Endodermal cell (in vitro differentiated cells): ENCODE measurements at places on chromosomes 1 and 21.
A peak's percentile ranks its signal among the peaks of the same experiment; 100 is the strongest.

GRCh38 chr1:236391008-236391407 lies 3.1 kb upstream of the EDARADD start:
- H3K27me3 ChIP-seq, result peaks cover 17% of the 10 kb centered on the region
- DNase-seq, result no peak
- no peak overlapping the region for H3K27ac ChIP-seq
- no peaks in the 10 kb centered on the region for H3K4me1 ChIP-seq
- H3K4me3 ChIP-seq, result no peak overlapping the region

DNA sequence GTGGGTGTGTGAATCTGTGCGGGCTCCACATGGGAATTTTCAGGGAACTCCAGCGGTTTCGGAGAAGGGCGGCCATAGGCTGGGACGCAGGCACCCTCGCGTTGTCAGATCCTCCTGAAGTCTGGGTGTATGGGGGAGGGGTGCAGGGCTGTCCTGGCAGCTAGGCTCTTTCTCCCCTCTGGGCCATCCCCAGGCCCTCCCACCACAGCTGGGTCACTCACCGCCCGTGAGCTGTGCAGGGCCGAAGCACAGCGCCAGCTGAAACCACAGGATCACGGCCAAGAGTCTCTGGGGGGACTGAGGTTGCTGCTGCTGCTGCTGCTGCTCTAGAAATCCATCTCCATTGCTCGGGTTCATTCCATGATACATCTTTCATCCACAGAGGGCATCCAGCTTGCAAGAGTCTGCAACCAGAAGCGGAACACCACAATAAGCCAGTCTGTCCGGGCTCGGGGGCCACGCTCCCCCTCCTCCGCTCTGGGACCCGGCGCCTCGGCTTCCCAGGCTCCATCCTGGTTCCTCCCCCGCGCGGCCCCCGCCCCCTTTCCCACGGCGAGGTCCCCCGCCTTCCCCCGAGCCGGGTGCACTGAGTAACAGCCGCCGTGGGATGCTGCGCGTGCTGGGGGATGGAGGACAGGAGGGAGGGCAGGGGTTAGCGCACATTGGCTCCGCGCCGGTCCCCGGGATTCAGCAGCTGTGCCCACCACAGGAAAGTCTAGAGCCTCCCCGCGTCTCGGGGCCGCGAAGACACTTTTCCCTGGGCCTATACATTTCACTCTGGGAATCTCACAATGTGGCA lies 720 bp downstream of the SUSD4 start:
- peak; percentile 80 for DNase-seq
- H3K36me3 ChIP-seq, result no peaks in the 10 kb centered on the region
- H3K27me3 ChIP-seq, result peaks cover 60% of the 10 kb centered on the region
- no peak overlapping the region for H3K27ac ChIP-seq
- no peaks in the 10 kb centered on the region for H3K4me1 ChIP-seq

DNA sequence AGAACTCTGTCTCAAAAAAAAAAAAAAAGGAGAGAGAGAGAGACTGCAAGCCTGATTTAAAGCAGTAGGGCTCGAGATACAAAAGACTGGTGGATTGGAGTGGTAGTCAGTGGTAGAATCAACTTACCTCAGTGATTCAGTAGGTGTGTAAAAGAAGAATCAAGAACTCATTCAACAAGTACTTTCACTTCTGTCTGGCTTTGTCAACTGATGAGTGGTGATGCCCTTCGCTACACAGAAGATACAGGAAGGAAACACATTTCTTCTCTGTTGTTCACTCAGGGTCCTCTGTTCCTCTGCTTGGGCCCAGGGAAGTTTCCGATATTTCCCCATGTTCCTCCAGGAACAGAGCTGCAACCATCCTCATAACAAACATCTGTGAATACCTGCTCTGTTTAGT lies 68.6 kb upstream of the COG2 start:
- no peak overlapping the region for H3K4me3 ChIP-seq
- H3K27ac ChIP-seq, result no peak overlapping the region
- no peak for DNase-seq

GRCh38 chr1:230050973-230051735 lies 15.9 kb upstream of the GALNT2 start:
- H3K27ac ChIP-seq, result no peak overlapping the region
- no peak for DNase-seq
- H3K4me3 ChIP-seq, result no peak overlapping the region
- H3K4me1 ChIP-seq, result no peaks in the 10 kb centered on the region

DNA sequence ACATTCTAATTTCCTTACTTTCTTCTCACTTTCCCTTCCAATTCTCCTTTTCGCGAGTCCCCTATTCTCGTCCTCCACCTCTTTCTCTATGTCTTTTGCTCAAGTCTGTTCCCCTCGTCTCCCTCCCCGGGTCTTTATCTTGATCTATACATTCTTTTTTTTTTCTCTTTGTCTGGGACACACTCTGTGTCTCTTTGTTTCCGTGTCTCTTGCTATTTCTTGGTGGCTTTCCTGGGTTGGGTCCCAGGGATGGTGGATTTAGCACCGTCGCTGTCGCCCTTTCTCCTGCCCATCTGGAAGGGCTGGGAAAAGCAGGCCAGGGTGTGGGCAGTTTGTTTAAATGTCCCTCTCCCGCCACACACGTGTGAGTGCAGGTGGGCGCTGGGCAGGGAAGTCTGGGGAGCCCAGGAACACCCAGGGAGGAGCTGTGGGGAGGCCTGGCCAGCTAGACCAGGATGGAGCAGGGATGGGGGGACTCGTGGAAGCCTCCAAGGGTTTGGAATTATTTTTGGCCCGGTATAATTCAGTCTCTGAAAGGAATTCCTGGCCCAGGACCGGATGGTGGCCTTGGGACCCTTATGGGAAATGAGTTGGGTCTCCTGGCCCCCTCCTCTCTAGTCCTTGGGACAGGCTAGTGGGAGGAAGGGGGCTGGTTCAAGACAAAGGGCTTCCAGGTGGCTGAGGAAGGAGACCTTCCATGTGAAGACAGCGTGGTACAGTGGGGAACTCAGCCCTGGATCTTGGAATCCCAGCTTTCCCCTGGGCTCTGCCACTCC lies 9.5 kb upstream of the ID3 start:
- peaks cover 15% of the 10 kb centered on the region for H3K4me1 ChIP-seq
- peak overlapping the region; percentile 77 for H3K4me3 ChIP-seq
- no peaks in the 10 kb centered on the region for H3K36me3 ChIP-seq

- no peak overlapping the region for H3K27ac ChIP-seq
- H3K27me3 ChIP-seq, result no peaks in the 10 kb centered on the region
- DNase-seq, result no peak
- H3K4me3 ChIP-seq, result no peak overlapping the region
- H3K36me3 ChIP-seq, result peaks cover 53% of the 10 kb centered on the region
Observed at GRCh38 chr1:111184663-111185062, 15.8 kb downstream of the DENND2D start.

- no peak overlapping the region for H3K27ac ChIP-seq
- no peak overlapping the region for H3K4me3 ChIP-seq
- no peak for DNase-seq
- no peaks in the 10 kb centered on the region for H3K4me1 ChIP-seq
- H3K27me3 ChIP-seq, result no peaks in the 10 kb centered on the region
- H3K36me3 ChIP-seq, result no peaks in the 10 kb centered on the region
Observed at GRCh38 chr1:1937549-1938275, 18.6 kb upstream of the TMEM52 start.

DNA sequence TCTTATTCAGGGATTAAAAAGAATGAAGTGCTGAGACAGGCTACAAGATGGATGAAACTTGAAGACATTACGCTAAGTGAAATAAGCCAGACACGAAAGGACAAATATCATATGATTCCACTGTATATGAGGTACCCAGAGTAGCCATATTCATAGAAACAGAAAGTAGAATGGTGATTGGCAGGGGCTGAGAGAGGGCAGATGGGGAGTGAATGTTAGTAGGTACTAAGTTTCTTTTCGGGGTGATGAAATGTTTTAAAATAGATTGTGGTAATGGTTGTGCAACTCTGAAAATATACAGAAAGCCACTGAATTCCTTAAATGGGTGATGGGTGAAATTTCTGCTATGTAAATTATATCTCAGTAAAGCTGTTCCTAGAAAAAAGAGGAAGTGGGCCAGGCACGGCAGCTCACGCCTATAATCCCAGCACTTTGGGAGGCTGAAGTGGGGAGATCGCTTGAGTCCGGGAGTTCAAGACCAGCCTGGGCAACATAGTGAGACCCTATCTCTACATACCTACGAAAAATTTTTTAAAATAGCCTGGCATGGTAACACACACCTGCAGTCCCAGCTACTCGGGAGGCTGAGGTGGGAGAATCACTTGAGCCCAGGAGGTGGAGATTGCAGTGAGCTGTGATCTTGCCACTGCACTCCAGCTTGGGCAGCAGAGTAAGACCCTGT lies 15.9 kb downstream of the SLC27A3 start:
- no peaks in the 10 kb centered on the region for H3K27me3 ChIP-seq
- no peaks in the 10 kb centered on the region for H3K4me1 ChIP-seq
- DNase-seq, result no peak
- no peak overlapping the region for H3K4me3 ChIP-seq

DNA sequence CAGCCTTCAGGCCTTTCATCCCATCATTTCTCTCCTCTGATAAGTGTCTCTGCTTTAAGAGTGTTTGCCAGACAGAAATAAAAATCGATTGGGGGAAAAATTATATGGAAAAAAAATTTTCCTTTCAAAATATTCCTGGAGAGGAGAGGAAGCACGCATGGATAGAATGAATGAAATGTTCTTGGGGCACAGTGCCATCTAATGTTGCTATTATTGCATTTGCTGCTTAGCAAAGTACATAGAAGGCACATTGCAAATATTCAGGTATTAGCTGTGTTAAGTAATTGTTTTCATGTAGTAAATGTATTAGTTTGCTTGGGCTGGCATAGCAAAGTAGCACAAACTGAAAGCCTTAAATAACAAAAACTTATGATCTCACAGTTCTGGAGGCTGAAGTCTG lies 18.1 kb downstream of the B3GALT5 start:
- H3K27me3 ChIP-seq, result no peaks in the 10 kb centered on the region
- H3K4me1 ChIP-seq, result no peaks in the 10 kb centered on the region
- no peak for DNase-seq
- H3K4me3 ChIP-seq, result no peak overlapping the region

DNA sequence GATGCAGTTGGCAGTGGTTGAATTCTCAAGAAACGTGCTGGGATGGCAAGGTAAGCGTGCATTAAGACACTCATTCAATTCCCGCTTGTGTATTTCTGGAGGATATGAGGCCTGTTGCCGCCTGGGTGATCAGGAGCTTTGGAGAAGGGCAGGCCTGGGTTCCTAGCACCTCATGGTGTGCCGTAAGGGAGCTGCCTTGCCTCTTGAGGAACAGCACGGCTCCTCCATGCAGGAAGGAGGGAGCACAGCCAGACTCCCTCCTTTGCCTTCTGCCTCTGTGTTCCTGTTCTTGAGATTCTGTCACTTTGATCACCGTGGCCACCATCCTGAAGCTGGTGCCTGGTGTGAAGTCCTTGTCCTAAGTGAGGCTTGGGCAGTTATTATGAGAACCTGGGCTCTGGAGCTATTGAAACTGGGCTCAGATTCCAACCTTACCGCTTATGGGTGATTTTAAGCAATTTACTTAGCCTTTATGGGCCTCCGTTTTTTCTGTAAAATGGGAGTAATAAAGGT lies 18.3 kb downstream of the SLFNL1 start:
- H3K4me3 ChIP-seq, result no peak overlapping the region
- DNase-seq, result no peak
- H3K27me3 ChIP-seq, result no peaks in the 10 kb centered on the region
- no peaks in the 10 kb centered on the region for H3K4me1 ChIP-seq
- H3K27ac ChIP-seq, result no peak overlapping the region
- peaks cover 97% of the 10 kb centered on the region for H3K36me3 ChIP-seq

DNA sequence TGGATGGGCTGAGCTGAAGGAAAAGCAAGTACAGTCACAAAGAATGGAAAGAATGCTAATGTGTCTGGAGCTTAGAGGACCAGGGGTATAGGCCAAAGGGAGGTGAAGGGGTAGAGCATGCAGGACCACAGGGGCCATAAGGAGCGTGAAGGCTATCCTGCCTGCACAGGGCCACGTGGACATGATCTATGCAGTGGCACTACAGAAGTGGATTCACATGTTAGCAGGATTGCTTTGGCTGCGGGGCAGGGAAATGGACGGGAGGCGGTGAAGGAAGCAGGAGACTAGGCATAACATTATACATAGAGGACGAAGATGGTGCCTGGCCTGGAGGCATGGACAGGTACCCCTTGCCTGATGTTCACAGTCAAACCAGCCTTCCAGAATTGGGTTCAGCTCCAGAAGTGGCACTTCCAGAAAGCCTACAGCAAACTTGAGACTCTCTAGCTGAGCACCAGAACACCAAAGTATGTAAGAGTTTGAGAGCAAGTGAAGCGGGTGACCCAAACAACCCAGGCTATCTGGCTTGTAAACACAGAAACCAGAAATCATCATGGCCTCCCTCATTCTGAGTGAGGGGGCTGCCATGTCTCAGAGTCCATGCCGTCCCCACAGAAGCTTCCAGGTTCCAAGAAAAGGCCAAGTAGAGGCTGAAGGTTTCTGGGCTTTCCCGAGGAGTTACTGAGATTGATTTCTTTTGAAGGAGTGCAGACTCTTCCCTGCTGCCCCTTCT lies 135.5 kb upstream of the JUN start:
- H3K27me3 ChIP-seq, result peaks cover 11% of the 10 kb centered on the region
- no peak overlapping the region for H3K27ac ChIP-seq
- DNase-seq, result no peak
- no peaks in the 10 kb centered on the region for H3K4me1 ChIP-seq
- H3K4me3 ChIP-seq, result no peak overlapping the region

- H3K36me3 ChIP-seq, result no peaks in the 10 kb centered on the region
- H3K27me3 ChIP-seq, result no peaks in the 10 kb centered on the region
- no peak for DNase-seq
- H3K4me1 ChIP-seq, result peaks cover 2% of the 10 kb centered on the region
Observed at GRCh38 chr1:33971913-33972312, 108.0 kb downstream of the HMGB4 start.

DNA sequence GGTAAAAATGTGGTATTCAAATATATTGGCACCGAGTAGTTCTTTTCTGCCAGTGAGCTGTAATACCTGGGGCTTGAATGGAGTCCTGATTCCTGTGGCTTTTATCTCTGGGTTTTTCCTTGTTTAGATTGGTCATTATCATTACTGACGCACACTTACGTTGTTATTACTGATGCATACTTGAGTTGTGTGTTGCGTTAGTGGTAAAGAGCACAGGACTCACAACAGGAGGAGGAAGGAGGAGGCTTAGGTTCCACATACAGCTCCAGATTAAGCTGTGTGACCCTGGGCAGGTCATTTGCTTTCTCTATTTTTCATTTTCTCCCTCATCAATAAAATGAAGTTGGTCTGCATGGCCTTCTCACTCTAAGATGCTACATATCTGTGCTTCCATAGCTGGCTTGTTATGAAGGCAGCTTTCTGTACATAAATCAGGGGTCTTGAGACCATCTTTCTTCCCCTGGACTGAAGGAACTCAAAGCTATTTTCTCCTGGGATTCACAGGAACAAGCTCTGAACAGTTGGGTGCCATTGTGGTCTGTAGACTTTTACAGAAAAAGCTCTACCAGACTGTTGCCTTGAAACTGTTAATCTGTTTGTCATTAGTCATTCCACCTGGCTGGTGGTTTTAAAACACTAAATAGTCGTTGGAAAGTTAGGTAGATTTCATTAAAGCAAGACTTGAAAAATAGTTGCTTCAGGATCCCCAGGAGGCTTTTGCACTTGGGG lies 5.6 kb downstream of the ARID1A start:
- peaks cover 34% of the 10 kb centered on the region for H3K4me1 ChIP-seq
- H3K27me3 ChIP-seq, result no peaks in the 10 kb centered on the region
- no peak overlapping the region for H3K27ac ChIP-seq
- peaks cover 9% of the 10 kb centered on the region for H3K36me3 ChIP-seq
- peak overlapping the region; percentile 87 for H3K4me3 ChIP-seq
- no peak for DNase-seq

GRCh38 chr1:220594356-220594755 lies 66.4 kb downstream of the MARK1 start:
- no peaks in the 10 kb centered on the region for H3K27me3 ChIP-seq
- H3K27ac ChIP-seq, result no peak overlapping the region
- no peak for DNase-seq
- H3K36me3 ChIP-seq, result peaks cover 10% of the 10 kb centered on the region
- H3K4me1 ChIP-seq, result no peaks in the 10 kb centered on the region
